ENCODE measurements at places on chromosomes 6 and 20.

DNA sequence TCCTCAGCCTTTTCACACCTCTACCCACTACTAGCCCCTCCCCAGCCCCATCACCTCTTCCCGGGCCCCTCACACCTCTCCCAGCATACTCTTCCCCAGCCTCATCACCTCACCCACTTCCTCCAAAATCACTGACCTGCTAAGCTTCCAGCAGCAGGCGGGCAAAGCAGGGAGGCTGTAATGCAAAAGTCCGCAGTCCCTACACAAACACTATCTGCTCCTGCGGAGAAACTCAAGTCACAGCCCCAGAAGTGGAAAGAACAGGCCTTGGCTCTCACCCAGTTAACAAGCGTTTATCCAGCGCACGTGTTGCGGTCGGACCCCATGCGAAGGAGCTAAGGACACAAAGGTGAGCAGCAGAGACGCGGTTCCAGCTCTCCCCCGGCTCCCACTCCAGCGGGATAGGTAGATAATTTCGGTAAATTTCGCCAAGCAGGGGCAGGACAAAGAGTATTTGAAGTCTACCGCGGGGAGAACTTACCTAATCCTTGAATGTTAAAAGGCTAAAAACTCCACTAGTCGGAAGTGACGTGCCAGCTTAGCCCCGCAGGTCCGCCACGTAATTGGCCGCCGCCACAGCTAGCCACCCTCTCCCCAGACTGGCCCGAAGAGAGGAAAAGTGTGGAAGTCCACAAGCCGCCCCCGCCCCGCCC is 728 bp upstream of the TRIM39 start:
- DNase-seq = peak; percentile 61

GRCh38 chr20:63739130-63740069 is at the start of gene SLC2A4RG:
Gene SLC2A4RG, plus strand, starts transcription at chr20:63739776. Its CDS starts 137 bp downstream, at chr20:63739913.
- peak; percentile 40 for DNase-seq

- DNase-seq = no peak
These were observed 546 bp upstream of the PSMG4 start for GRCh38 chr6:3258201-3258600.

GRCh38 chr6:104638841-104639290 is 220.9 kb downstream of the HACE1 start:
- no peak for DNase-seq

DNA sequence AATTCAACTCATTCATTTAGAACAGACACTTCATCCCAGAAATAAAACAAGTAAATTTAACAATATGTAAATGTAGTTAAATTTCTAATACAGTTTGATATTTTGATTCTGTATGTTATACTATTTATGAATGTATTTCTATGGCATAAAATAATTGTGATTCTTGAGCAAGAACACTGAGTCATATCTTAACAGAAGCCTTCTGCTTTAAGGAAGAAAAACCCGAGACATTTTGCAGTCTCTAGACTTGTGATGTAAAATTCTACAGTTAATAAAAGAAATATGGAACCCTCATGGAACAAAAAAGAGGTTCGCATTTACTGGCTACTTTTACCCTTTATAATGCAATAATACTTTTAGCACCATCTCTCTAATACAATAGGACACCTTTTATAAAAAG is 47.9 kb upstream of the SCML4 start:
- DNase-seq = no peak

GRCh38 chr20:56322681-56323080 is 36.1 kb upstream of the FAM210B start:
- DNase-seq = no peak

All from COR-L47 (cell line).